ENCODE measurements at places on chromosomes 13 and 19.

- no peak for DNase-seq
These were observed 32.9 kb downstream of the RXFP2 start for GRCh38 chr13:31772231-31772630.

DNA sequence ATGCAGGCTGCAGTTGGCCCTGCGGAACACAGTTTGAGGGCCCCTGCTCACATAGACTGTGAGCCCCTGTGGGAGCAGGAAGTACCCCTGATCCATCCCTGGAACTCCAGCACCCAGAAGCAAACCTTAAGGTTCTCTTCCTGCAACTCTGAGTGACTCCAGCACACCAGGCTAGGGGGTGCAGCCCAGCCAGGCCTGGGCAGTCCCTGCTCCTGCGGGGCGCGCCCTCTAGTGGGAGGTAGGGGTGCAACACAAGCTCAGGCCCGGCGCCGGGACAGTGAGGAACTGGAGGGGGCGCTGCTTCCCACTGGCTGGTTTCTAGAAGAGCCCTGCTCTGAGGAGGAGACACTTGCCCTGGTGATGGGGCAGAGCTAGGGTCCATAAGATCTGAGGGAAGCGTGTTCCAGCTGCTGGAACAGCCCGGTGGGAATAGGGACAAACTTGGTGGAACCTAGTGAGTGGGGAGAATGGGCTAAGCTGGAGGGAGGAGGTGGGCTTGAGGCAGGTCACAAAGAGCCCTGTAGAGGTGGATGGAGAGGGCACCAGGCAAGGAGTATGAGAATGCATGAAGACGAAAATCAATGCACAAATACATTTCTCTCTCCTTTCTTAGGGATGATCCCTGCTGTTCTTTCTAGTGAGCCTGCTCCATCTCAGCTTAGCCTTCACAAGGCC is 5.0 kb downstream of the ZSCAN5A start:
- DNase-seq = no peak

- DNase-seq = no peak
These were observed 17.3 kb downstream of the LCP1 start for GRCh38 chr13:46164661-46165060.

- no peak for DNase-seq
These were observed 18.6 kb downstream of the CLASRP start for GRCh38 chr19:45057444-45057843.

- peak; percentile 50 for DNase-seq
These were observed 864 bp downstream of the FTL start for GRCh38 chr19:48965806-48966540.

DNA sequence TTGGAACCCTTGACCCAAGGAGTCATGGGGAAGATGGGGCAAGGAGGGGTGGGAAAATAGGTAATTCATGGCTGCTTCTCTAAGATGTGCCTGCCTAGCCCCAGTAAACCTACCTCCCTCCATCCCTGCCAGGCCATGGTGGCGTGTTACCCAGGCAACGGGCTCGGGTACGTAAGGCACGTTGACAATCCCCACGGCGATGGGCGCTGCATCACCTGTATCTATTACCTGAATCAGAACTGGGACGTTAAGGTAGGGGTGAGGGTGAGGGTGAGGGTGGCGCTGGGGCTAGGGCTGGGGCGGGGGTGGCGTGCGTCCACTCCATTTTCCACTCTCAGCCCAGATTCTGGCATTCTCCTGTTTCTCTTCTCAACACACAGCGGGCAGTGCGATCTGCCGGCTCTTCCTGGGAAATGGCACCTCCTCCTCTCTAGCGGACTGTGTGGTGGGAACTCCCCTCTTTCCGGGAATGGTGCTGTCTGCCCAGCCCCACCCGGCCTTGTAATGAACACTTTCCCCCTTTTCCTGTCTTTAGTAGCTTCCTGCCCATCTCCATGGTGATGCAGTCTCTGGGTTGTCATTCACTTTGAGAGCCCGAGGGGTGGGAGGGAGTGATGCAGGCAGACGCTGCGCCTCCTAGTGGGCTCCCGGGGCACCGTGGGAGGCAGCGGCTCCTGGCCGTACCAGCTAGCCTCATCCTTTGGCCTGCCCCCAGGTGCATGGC is 7.6 kb downstream of the EGLN2 start:
- peak; percentile 67 for DNase-seq
